NCI-H2107 (cell line): ENCODE measurements at places on chromosomes 12 and 14.

DNA sequence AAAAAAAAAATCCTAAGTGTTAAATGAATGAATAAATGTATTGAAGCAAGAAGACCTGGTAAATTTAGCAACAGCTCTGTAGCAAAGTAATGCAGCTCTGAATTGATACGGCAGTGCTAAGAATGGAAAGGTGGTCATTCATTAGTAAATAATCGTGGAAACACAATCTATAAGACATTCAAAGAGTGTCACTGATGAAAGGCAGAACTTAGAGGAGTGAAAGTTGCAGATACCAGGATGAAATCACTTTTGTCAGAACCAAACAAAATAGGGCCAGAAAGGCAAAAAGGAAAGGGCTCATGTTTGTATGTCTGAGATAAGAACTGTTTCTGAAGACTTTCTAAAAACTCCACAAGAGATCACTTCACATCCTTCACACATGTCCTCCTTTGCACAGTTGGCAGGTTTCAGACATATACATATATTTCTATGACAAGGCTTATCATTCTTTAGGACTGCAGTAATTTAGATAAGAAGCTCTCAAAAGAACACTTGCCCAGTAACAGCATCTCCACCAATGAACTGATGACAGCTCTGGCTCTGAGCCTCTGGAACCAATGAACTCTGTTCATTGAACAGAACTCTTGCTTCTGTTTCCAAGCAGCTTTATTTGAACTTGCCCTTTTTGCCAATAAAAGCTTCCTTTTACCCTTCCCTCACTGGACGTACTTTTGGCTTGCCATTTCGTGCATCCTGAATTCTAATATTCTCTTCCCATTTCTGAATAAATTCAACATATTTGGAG lies 4.2 kb upstream of the LRR1 start:
- no peak for DNase-seq

DNA sequence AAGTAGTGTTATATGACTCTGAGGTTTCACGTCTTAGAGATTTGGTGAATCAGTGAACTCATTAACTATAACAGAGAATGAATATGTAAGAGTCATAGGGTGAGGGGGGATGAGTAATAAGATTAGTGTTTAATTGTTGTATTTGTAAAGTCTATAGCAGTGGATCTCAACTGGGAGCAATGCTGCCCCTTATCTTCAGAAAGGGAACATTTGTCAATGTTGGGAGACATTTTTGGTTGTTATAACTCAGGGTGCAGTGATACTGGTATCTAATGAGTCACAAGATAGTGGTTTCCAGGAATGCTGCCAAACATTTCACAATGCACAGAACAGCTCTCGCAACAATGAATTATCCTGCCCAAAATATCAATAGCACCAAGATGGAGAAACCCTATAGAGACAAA lies 1193.7 kb downstream of the GALC start:
- DNase-seq: no peak

DNA sequence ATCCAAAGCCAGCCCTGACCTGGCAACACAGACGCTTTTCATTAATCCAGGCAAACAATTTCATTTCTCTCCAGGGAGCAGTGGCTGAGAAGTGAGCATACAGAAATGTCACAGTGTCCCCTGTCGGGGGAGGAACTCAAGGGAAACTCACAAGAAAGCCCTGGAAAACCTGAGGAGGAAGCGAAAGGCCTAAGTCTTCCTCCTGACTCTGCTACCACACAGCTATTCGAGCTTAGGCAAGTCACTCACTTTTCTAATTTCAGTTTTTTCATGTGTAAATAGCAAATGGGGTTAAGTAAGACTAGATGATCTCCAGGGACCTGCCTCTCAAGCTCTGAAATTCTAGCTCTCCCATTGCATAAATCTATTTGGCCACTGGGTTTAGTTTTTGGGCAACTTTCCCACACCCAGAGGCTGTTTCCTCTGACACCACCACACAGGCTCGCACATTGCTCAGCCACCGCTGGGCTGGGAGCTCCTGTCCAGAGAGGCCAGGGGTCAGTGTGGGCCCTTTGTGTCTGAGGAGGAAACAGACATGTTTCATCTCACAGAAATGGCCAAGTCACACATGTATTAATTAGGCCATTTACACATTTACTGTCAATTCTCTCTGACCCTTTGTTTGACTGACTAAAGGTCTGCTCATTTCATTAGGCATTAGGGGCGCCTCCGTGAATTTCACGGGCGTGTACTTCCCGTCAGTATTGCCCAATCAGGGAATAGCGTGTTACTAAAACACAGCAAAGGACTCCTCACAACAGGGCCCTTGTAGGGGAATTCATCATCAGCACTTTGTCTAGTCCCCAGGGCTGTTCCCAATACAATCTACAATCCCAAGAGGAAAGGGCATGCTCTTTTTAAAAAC lies 9.8 kb upstream of the PNMA1 start:
- peak; percentile 85 for DNase-seq

GRCh38 chr14:44778604-44779003 lies 183.1 kb downstream of the KLHL28 start:
- DNase-seq: no peak

GRCh38 chr14:102717276-102717675 lies 60.0 kb upstream of the TRAF3 start:
- no peak for DNase-seq

DNA sequence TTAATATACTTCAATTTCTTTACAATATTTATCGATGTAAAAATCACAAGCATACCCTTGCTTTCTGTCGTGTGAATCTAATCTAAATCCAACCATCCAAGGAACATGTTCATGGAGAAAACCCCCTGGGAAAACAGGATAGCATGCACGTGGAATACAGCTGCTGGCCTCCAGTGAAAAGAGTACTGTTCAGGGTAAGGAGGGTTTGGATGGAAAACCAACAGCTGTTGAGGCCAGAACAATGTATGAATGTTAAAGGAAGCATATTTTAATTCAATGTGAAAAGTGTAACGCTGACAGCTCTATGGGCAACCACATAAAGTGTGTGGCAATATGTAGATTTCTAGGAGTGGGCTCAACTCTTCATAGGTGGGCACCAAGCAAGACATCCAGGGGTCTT lies 344.0 kb downstream of the TMEM132D start:
- no peak for DNase-seq

GRCh38 chr14:73238941-73239340 lies 1.6 kb downstream of the PAPLN start:
- no peak for DNase-seq

DNA sequence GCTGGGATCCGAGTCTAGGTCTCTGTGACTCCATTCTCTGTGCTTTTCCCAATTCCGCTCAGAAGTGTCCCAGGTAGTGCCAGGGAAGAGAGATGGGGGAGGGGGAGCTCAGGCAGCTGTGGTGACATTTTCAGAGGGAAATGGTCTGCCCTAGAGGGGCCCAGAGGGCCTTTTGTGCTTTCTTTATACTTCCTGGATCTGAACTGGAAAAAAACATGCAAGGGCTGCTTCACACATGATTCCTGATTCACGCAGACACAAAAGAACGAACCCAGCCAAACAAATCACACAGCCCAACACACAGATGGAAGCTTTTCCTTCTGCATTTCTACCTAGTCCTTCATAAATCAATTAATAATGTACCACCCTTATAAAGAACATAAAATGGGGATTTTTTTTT lies 26.5 kb downstream of the GPR68 start:
- DNase-seq: no peak

DNA sequence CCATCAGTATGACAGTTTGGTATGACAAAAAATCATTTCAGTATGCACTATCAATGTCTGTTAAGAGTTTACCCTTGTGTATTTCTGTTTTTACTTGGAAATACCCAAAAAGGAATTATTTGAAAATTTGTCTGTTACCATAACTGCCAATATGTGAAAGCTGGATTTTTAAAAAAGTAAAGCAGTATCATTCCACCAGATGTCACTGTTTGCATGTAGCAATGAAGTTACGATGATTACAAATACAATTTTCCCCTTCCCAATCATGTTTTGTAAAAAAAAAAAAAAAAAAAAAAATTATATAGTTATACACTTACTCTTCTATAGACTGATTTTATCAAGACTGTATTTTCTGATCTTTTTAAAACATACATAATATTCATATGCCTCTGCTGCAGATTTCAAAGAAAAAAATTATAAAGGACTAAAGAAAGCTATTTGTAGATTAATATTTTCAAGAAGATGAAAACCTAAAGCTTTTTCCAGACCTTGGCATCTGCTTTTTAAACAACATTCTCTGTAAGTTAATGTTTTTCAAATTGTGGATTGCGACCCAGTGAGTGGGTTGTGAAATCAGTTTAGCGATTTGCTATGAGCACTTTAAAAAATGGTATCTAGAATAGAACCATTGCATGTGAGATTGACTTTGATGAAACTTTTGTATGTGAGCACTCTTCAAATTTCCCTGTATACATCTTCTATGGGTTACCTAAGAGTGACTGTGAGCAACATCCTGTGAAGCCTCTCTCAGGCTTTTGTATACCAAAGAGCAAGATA lies 114.2 kb downstream of the TTC6 start:
- no peak for DNase-seq

- no peak for DNase-seq
Observed at GRCh38 chr14:87628129-87628528, 364.9 kb downstream of the GALC start.

GRCh38 chr12:121915841-121916321 lies 2.5 kb upstream of the CFAP251 start:
- DNase-seq: no peak

DNA sequence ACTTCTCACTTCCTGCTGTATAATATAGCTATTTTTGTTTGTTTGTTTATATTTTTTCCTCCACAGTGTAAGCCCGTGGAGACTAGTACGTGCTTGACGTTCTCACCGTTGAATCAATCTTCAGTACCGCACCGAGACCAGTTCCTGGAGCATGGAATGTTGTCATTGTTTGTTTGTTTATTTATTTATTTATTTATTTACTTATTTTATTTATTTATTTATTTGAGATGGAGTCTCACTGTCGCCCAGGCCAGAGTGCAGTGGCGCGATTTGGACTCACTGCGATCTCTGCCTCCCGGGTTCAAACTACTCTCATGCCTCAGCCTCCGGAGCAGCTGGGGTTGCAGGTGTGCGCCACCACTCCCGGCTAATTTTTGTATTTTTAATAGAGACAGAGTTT lies 506.6 kb upstream of the TMEM132C start:
- DNase-seq: no peak

DNA sequence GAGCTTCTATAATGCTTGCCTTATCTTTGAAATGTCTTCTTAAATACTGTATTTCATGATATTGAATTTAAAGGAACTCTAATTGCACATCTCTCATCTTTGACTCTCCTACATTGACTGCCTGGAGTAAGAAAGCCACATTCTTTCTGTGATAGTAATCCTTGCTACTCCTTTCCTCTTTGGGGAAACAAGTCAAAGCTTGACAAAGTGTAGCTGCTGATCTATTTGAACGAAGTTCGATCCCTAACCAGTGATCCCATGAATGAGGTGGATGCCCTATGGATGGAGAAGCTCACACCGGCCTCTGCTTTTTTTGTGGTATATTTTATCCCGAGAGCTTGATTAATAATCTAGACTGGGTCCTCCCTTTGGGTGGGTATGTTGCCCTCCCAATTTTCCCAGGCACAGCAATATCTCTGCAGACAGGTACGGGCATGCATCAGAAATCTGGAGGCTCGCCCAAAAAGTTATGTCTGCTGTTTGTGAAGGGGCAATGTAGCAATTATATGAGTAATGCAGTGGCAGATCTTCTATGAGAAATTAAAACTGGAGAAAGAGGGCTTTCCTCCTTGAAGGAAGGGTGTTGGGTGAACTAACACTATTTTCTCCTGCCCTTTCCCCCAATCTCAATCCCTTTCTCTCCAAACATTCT lies 163.0 kb upstream of the FRMD6 start:
- no peak for DNase-seq

GRCh38 chr14:33475623-33476022 lies 475.3 kb downstream of the EGLN3 start:
- DNase-seq: peak; percentile 70

DNA sequence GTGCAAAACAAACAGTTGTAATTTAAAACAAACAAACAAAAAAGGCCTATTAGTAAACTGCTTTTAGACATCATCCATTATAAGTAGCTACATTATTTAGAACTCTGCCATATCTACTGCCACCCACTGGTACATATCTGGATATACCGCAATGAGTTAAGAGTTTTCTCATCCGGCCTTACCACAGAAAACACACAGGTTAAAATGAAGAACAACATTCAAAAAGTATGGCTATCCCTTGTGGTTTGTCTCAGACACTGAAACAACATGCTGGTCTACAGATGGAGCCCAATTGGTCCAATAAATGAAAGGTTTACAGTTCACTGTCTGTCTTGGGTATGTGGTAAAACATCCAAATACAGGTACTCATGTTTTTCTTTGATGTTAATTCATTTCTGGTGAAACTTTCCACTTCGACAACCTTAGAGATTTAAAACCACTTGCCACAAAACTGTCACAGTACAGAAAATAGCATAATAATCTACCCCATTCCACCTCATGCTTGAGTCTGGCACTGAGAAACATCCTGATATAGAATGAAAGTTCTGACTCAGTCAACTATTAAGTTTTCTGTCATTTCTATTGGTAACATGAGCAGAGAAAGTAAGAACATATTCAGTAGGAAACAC lies 354.3 kb downstream of the CEP128 start:
- no peak for DNase-seq

- no peak for DNase-seq
Observed at GRCh38 chr14:37623426-37623951, 28.1 kb downstream of the TTC6 start.
